ENCODE measurements at places on chromosomes 12 and 14.

- DNase-seq, result no peak
Observed at GRCh38 chr12:115322275-115322674, 638.3 kb upstream of the TBX3 start.

GRCh38 chr12:113524495-113524894 is 52.8 kb upstream of the LHX5 start:
- DNase-seq, result no peak

GRCh38 chr14:39641224-39641623 is 209.0 kb upstream of the FBXO33 start:
- no peak for DNase-seq

- DNase-seq, result no peak
Observed at GRCh38 chr14:74910556-74910955, 12.5 kb downstream of the RPS6KL1 start.

DNA sequence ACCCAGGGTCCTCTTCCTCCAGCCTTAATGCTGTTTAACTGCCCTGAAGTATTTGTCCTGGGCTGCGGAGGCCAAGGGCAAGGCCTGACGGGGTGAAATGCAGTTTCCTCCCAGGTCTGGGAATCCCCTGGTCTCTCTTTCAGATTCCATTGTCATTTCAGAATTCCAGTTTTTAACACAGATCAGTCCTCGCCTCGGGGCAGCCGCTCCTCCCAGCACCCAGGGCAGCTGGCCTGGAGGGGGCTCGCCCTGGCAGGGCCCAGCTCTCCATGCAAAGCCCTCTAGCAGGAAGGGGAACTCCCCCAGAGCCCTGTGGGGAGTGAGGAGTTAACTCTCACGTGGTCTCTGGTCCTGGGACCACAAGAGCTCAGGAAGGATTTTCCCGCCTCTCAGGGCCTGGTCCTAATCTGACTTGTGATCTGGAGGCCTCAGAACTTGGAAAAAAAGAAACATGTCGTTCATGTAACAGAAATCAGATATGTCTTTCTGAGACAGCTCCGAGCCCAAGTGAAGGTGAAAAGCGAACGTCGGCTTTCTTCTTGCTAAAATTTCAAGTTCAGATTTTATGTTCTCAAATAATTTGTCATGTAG is 265.6 kb upstream of the SFSWAP start:
- DNase-seq, result no peak

- no peak for DNase-seq
Observed at GRCh38 chr14:33631441-33631840, 319.4 kb downstream of the EGLN3 start.

DNA sequence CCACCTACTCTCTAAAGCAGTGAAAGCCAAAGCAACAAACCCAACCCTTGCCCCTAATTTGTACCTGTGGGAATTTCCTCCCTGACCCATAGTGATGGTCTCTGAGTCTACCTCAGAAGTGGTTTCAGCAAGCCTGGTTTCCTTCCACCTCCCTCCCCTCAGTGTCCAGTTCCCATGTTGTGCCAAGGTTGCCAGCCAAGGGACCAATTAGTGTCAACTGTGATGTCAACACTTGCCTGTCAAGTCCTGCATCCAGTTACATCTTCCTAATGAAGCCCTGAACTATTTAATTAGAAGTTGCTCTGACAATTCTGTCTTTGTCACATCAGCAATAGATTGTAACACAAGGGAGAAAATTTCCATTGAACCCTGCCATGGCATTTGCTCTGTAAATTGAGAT is 194.4 kb upstream of the CCDC196 start:
- DNase-seq, result no peak

- no peak for DNase-seq
Observed at GRCh38 chr14:68264260-68264569, 444.6 kb downstream of the RAD51B start.

GRCh38 chr12:51244269-51244668 is 5.6 kb downstream of the DAZAP2 start:
- DNase-seq, result no peak

- no peak for DNase-seq
Observed at GRCh38 chr14:75231320-75231719, 47.3 kb upstream of the FOS start.

DNA sequence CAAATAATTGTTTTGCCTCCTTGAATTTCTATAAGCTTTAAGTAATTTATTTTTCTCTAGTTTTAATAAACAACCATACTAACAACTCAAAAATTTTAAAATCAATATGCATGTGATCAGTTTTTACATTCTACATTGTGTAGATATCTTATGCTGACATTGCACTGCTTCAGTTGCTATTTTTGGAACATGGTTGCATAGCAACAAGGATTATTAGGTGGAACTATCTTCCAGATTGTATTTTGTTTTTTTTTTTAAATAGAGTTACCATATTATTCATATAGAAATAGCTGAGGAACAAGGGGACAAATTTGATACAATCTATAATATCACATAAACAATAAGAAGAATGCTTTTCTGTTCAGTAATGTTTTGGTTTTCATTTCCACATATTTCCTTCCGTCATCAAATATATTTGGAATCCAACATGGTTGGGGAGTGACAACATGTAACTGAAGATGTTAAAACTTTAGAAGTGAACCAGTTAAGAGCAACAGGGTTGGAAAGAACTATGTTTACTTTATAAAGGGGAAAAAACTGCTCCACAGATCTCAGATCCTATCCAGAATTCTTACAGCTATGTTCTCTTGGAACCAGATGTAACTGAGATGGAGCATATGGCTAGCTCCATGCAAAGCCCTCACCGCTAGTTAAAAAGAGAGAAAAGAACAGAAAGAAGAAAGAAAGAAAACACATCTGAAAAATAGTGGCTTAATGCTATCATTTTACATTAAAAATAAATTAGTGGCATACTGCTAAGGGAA is 235.5 kb downstream of the NELL2 start:
- peak; percentile 16 for DNase-seq

DNA sequence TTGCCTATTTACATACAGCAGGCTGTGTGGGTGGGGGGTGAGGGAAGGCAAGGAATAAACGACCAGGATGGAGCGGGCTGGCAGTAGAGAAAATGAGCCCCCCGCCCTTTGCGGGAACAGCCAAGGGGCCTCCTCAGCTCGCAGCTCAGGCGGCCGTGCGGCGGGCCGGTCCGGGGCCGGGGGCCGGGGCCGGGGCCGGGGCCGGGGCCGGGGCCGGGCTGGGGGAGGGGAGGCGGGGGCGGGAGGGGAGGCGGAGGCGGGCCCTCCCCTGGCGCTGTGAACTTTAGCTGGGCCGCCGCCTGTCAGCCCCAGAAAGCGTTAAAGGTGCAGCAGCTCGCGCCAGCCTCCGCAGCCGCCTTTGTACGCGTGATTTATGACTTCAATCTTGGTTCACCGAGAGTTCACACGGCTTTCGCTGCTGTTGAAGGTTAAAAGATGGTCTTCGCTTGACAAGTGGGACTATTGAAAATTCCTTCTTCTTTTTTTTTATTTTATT is 28.8 kb downstream of the HOXC4 start:
- no peak for DNase-seq

DNA sequence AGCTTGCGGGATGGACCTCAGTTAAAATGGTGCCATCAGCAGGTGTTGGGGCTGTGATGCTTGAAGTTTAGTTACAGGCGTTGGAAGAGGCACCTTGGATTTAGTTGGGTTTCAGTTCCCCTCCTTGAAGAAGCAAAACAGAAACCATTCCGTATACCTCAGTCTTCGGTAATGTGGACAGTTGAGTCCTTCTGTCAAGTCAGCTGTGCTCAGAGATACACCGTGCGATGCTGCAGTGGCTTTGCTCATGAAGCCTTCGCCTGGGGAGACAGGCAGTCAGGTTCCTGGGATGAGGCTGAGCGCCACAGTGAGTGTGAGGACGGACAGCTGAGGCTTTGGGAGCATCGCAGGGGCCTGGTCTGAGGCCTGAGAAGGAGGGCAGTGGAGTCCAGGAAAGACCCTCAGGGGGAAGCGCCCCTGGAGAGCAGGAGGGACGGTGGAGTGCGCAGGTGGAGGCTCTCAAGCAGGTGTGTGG is 7.4 kb downstream of the RAN start:
- no peak for DNase-seq

DNA sequence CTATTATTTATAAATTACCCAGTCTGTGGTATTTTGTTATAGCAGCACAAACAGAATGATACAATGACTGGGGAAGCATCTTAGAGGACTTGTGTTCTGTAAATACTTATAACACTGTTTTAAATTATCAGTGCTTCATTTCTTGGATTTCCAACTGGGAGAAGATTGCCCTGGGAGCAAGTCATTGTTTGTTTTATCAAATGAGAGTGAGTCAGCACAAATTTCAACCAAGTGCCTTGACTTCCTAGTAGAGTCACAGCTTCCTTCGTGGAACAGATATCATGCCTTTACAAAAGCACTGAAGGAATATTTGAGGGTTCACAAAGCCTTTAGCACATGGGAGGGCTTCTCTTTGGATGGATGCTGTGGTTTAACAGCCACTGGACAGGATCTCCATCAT is 234.1 kb downstream of the KTN1 start:
- no peak for DNase-seq

DNA sequence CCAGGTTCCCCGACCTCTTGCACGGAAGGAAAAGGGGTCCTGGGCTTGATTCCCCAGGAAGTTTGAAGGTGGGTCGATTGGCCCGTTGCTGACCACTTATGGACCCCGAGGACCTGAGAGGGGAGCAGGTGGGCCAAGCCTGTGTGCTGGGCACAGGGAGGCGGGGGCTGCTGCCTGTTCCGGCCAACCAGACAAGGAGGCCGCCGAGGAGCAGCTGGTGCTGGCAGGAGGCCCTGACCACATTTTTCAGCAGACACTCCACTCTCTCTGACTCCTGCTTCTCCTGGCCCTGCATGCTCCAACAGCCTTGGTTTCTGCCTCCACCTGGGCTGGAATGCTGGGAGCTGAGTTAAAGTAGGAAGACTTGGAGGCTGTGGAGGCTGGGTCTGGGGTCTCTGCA is 42.8 kb downstream of the NOS1 start:
- DNase-seq, result no peak

DNA sequence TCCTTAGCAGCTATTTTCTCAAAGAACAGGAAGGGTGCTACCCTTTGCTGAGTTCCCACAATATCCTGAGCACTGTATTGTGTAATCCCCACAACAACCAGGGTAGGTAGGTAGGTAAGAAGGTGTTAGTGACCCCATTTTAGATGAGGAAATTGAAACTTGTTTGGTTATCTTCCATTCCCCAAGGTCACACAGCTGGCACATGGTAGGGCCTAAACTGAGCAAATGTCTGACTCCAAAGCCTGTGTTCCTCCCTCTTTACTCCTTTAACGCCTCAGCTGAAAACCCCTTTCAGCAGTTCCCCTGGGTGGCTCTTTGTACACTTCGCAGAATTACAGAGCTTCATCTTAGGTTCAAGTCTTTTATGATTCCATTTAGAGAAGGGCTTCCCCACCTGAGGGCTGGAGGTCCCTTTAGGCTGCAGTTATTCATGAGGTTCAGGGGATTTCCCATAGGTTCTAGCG is 26.5 kb upstream of the RIC8B start:
- no peak for DNase-seq

DNA sequence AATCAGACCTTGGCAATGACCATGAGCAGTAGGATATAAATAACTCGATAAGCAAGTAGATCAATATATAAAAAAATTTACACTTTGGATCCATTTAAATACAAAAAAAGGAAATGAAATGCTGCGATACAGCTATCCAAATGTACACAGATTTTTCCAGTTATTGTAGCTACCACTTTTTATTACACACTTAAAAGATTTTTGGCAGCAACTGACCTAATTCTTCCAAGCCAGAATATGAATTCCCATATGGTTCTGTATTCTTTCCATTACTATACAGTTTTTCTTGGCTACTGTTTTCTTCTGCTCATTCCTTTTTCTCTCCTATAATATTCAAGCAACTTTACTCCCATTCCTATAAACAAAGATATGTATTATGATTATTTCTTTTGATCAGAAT is 52.2 kb downstream of the TMTC1 start:
- DNase-seq, result peak; percentile 82

DNA sequence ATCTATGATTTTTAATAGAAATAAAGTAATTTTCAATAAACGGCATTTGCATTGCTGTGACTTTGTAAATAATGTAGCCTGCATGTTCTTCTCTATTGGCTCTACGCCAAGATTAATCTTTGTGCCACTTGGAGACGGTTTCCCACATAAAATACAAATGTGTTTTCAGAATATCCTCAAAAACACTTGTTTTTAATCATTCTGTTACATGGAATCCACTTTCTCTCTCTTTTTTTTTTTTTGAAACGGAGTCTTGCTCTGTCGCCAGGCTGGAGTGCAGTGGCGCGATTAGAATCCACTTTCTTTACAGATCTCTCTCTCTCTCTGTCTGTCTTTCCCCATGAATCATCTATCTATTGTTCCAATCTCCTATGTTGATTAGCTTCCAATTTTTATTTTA is 22.8 kb upstream of the SSPN start:
- DNase-seq, result no peak

DNA sequence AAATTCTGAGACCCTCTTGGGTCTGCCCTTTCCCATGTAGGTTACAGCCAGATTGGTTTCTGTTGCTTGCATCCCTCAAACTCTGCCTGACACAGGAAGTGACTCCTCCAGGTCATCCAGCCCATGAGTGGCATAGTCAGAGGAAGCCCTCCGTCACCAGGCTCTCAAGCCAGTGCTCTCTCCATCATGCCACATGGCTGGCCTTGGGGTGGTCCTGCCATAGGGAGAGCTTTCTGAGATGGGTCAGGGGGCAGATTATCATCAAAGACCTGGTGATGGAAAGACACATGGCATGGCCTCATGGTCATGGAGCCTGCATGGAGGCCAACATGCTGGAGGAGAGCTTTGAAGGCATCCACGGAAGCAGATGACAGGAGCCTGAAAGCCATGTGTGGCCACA is 15.4 kb upstream of the CLMN start:
- DNase-seq, result no peak

- DNase-seq, result no peak
Observed at GRCh38 chr12:128133321-128134073, 133.5 kb upstream of the TMEM132C start.
